ENCODE measurements at places on chromosomes 13 and 19.

DNA sequence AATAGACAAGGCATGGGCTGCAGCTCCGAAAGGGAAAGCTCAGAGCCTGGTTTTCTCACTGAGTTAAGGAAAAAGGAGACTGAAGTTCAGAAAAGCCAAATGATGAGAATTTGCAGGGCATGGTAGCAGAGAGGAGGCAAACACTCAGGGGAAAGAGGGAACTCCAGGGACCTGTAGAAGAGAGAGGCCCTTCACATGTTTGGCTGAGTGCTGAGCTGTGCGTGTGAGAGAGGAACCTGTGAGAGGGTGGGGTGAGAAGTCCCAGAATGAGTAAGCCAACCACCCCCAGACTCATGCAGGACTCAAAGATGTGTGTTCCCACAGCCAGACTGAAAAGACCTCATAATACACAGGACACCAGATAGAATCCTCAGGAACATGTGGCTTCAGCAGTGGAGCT, 2.8 kb upstream of the CRYL1 start:
- DNase-seq: no peak

GRCh38 chr19:52923778-52924593, 758 bp upstream of the ZNF888 start:
- DNase-seq: no peak

DNA sequence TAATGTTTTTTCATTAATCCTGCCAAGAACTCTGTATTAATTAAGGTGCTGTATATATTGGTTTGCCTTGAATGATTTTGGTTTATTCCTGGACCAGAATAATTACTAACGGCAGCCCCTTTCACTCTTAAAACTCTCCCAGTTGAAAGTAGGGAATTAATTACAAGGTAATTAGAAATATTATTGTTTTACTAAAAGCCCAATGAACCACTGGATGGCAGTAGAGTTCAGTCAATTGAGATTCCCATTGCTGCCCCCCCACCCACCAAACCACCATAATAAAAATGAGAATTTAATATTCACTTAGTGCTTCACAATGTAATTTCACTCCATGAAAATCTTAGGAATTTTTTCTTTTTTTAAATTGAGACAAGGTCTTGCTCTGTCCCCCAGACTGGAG, 13.7 kb downstream of the WBP4 start:
- DNase-seq: peak; percentile 30

GRCh38 chr19:21094347-21095025, 12.5 kb downstream of the ZNF714 start:
- DNase-seq: no peak

DNA sequence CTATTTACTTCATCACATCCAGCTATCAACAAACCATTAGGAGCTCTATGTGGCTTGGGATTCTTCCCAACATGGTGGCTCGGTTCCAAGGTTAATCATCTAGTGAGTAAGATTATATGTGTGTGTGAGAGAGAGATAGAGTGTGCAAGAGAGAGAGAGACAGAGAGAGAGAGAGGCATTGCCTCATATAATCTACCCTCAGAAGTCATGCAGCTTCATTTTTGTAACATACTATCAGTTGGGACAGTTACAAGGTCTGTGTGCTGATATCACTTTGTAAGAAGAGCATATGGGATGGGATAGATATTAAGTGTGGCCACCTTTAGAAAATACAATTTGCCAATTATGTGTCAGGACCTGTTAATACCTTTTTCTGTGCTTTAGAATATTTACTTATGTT, 104.1 kb downstream of the NDFIP2 start:
- DNase-seq: no peak

DNA sequence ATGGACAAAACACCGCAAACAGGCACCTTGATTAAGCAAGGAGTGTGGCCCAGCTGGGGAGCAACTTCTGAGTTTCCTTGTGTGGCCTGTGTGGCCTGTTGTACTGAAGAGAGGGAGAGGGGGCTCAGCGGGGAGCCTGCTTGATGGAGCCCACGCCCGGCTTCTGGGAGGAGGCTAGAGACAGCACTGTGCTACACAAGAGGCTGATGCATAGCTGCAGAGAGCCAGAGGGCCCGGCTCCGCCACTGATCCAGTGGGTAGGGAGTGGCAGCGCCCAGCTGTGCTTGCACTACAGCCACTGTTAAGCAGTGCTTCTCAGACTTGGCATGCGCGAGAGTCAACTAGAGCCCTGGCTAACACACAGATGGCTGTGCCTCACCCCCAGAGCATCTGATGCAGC, 19.0 kb downstream of the LYL1 start:
- no peak for DNase-seq

GRCh38 chr19:2207008-2207407, 29.1 kb downstream of the PLEKHJ1 start:
- DNase-seq: no peak

GRCh38 chr13:99129050-99129449, 71.6 kb upstream of the UBAC2 start:
- no peak for DNase-seq

DNA sequence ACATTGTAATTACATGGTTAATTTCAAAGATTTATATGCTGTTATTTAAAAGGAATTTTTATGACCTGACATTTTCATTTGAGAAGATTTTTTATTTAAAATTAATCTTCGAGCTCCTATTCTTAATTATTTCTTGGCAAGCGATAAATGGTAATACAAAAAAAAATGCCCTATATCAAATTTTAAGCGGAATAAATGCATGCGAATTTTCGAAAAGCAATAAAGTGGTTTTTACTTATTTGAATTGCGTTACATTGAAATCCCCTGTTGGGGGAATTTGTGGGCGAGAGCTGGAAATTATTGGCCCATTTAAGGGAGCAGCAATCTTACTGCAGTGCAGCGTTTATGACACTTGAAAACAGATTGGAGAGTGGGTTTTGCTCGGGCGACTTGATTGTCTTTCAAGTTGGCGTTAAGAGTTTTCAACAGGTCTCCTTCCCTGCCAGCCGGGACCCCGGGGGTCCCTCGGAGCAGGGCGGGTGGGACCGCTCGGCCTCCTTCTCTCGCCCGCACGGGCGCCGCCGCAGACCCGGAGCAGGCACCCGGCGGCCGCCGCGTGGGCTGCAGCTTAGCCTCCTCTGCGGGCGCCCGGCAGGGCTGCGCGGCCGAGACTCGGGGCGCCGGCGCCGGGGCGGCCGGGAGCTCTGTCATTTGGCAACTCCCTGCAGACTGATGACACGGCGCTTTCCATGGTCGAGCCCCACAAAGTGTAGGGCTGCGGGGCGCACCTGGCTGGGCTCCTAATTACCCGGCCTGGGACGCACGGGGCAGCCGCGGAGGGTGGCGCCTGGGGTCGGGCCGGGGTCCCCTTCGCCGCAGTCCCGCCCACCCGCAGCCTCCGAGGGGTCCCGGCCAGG, 255.1 kb upstream of the SOX21 start:
- peak; percentile 38 for DNase-seq

DNA sequence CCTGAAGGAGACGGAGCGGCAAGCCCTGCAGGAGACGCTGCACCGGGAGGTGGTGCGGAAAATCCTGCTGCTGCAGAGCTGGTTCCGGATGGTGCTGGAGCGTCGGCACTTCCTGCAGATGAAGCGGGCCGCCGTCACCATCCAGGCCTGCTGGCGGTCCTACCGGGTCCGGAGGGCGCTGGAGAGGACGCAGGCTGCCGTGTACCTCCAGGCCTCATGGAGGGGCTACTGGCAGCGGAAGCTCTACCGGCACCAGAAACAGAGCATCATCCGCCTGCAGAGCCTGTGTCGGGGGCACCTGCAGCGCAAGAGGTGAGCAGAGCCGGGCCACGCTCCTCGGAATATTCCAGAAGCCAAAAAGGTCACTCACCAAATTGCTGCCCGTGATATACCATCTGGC, 22.4 kb upstream of the USE1 start:
- no peak for DNase-seq
